ENCODE measurements at places on chromosomes 1 and 21.
A peak's percentile ranks its signal among the peaks of the same experiment; 100 is the strongest.

- DNase-seq = no peak
Measured at GRCh38 chr1:172698224-172698623, 39.3 kb downstream of the FASLG start.

- no peak for DNase-seq
Measured at GRCh38 chr21:34147792-34148418, 74.5 kb downstream of the MRPS6 start.

GRCh38 chr1:235651170-235651806, 1.7 kb upstream of the GNG4 start:
- no peak for DNase-seq

DNA sequence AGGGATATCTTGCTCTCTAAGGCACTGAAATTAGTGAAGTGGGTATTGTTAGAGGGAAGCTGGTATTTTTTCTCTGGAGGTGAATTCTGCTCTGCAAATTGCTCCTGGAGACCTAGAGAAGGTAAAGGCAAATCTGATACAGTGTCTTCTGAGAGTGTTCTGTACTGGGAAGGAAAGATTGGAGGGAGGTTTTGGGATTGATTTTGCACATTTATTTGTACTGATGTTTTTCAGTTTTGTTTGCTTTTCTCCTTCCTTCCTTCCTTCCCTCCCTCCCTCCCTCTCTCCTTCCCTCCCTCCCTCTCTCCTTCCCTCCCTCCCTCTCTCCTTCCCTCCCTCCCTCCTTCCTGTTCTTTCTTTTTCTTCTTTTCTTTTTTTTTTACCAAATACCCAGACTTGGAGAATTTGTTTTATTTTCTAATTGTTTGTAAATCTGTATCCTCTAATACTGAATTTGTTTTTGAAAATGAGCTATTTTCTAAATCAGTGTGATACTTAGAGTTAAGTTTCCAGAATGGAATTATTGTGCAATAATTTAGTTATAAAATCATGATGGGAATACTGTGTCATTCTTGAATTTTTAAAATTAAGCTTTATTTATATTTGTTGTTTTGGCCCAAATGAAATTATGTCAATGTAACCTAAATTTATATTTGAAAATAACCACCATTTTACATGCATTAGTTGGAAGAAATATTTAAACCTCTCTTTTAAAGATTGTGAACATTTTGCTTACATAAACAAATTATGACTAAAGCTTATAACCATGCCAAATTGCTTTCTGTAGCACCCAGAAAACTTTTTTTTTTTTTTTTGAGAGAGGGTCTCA, 4.9 kb downstream of the CMPK1 start:
- no peak for DNase-seq

GRCh38 chr21:45695086-45695485, 51.6 kb downstream of the PCBP3 start:
- DNase-seq = no peak

DNA sequence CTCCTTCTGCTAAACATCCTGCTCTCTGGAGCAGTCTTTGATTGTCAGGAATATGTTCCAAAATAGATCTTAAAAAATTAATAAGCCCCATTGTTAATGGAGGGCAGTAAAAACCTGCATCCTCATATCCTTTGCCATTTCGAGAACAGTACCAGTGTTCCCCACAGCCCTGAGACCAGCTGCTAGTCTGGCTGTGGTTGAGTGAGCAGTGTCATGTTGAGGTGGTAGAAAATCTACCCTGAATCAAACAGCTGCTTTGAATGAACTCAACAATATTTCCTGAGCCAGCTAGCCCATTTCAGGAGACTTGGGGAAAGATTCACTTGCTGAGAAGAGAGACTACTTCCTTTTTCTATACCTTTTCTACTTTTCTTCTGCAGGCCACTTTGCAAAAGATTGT, 24.4 kb downstream of the FABP3 start:
- DNase-seq = peak; percentile 72

GRCh38 chr1:109396871-109397580, 692 bp downstream of the SORT1 start:
- DNase-seq = no peak

- DNase-seq = no peak
Measured at GRCh38 chr1:71054281-71054731, 6.7 kb upstream of the PTGER3 start.

DNA sequence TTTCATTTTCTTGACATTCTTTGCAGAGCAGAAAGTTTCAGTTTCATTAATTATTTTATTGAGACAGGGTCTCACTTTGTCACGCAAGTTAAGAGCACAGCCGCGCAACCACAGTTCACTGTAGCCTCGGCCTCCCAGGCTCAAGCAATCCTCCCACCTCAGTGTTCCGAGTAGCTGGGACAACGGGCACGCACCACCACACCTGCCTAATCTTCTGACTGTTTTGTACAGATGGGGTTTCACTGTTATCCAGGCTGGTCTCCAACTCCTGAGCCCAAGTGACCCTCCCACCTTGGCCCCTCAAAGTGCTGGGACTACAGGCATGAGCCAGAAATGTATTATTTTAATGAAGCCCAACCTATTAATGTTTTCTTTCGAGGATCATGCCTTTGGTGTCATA, 3.0 kb upstream of the SPATC1L start:
- no peak for DNase-seq

DNA sequence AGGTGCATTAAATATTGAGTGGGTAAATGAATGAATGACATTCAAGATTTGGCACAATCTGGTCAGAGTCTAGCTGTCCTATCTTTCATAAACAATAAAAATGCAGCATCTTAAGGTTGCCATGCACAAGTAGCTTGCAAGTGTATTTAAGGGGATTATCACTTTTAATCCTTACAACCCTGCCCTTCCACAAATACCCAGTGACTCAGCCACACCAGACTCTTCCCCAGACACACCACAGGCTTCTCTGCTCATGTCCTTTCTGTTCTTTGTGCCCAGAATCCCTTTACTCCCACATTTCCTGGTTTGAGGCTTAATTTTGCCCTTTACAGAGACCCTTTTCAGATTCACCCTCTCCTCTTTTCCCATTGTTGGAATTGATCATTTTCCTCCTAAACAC, 59.8 kb downstream of the KIRREL1 start:
- no peak for DNase-seq

GRCh38 chr1:51734896-51735745, 118.2 kb downstream of the OSBPL9 start:
- DNase-seq = no peak

DNA sequence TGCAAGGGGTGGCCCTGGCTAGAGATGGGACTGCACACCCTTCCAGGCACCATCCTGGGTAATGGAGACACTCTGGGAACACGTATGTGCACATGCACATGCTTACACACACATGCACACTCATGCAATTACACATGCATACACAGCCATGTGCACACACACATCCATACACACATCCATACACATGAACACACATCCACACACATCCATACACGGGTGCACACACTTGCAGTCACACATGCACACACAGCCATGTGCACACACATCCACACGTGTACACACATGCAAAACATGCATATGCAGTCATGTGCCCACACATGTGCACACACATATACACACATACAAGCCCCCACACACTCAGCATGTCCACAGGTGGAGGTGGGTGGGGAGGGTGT, 22.3 kb upstream of the POFUT2 start:
- no peak for DNase-seq

- no peak for DNase-seq
Measured at GRCh38 chr1:95003433-95003738, 69.4 kb downstream of the ALG14 start.

- DNase-seq = no peak
Measured at GRCh38 chr1:90133133-90133532, 138.2 kb downstream of the ZNF326 start.

- no peak for DNase-seq
Measured at GRCh38 chr1:212238552-212238951, 46.7 kb upstream of the PPP2R5A start.

DNA sequence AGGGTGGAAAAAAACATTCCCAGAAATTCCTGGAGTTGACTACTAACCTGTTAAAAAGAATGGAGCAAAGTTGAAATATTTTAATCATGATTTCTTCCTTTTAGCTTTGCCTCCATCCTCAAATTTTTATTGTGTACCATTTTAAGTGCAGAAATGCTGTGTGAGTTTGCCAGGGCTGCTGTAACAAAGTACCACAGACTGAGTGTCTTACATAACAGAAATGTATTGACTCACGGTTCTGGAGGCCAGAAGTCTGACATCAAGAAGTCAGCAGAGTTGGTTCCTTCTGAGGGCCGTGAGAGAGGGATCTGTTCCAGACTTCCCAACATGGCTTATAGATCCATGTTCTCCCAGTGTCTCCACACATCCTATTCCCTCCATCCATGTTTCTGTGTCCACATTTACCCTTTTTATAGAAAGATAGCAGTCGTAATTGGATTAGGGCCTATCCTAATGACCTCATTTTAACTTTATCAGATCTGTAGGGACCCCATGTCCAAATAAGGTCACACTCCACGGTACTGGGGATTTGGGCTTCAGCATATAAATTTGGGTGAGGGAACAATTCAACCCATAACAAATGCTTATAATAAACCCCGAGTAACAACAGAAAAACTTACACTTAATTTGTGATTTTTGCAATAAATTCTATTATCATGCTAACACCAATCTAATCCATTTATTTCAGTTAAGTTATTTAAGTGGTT, 12.7 kb downstream of the SNX7 start:
- DNase-seq = no peak

DNA sequence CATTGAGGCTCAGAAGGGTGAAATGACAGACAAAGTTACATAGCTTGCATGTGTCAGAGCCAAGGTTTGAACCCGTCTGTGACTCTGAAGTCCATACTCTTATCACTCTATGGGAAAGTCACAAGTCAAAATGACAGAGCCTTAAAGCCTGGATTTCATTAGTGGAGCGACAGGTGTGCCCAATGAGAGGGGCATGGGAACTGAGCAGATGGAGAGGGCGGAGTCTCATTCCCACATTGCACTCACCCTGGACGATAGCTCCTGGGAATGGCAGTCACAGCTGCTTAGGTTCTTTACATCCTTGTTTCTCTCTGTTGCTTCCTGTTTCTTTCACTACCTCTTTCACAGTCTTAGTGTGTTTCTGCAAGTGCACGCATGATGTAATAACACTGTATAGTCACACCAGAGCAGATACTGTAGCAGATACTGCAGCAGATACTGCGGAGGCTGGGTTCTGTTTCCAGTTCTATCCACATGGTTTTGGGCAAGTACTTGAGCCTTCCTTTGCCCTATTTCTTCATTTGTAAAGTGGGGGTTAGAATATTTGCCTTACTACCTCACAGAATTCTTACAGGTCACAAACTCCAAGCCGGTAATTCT, 127.2 kb downstream of the ZSCAN20 start:
- no peak for DNase-seq

DNA sequence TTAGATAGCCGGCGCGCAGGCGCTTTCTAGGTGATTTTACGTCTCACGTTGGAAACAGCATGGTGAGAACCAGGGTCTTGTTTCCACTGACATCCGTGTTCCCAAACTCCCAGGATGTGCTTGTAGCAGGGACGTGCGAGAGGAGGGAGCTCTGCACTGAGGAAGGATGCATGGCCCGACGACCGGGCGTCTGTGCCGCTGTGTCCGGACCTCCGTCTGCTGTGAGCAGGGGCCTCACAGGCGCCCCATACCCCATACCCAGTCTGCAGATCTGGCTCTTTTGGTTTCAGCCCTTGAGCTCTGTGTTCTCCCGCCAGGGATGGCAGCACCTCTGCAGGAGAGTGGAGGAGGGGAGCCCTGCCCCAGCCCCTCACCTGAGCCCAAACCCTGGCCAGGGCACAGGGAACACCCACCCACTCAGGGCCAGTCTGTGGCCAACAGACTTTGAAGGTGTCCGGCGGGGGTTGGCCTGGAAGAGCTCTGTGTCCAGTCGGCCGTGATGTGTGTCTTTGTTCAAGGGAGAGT, 67.2 kb upstream of the COL6A1 start:
- no peak for DNase-seq

DNA sequence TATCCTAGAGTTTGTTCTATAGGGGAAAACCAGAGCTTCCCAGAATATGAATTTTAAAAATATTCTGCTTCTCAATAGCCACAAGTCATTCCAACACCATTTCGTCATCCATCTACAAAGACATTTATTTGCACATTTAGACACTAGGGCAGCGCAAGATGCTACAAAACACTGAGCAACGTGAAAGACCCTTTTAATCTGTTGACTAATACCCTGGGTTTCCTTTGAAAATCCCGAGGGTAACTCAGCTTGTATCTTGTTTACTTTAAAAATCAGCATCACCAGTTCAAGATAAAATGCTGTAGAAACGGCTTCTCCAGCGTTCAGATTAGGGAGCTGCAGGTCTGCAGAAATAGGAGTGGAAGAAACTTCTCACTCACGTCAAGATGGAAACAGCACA, 13.5 kb downstream of the PDPN start:
- DNase-seq = no peak

GRCh38 chr1:213335084-213335483, 284.0 kb downstream of the RPS6KC1 start:
- DNase-seq = no peak

DNA sequence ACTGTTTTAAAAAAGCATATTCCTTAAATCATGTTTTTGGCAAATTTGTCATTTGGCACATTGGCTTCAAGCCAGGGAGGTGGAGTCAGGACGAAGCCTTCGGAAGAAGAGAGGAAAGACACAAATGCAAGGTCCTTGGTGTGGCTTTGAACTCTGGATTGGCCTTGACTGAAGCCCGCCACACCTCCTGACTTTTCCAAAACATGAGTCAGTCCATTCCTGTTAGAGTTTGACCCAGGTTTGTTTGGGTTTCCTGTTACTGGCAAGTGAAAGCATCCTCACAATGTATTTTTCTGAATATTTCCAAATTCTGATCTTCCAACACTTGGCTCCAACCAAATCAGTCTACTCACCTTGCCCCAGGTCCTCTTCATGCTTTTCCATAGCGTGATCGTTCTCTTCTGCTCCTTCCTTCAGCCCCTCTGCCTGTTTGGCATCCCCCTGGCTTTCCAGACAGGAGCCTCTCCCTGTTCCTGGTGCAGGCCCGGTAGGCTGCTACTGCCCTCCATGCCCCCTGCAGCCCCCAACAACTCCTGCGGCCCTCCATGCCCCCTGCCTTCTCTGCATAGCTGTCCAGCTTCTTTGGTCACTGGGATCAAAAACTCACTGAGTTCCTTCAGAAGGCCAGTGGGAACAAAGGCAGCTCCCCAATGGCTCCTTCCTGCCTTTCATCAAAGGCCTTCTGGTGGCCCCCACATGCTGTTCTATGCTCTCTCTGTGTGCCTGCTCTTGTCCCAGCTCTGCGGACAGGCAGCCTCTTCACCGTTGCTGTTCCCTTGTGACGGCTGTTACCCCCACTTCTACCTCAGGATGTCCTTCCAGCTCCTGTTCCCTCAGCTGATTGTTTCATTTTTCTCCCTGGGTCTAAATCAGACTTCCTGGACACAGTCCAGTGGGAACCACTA, 30.4 kb upstream of the SLC30A1 start:
- DNase-seq = no peak

All from germinal center (tissue), 1 donor.